ENCODE measurements at places on chromosomes 4 and X.
A peak's percentile ranks its signal among the peaks of the same experiment; 100 is the strongest.

DNA sequence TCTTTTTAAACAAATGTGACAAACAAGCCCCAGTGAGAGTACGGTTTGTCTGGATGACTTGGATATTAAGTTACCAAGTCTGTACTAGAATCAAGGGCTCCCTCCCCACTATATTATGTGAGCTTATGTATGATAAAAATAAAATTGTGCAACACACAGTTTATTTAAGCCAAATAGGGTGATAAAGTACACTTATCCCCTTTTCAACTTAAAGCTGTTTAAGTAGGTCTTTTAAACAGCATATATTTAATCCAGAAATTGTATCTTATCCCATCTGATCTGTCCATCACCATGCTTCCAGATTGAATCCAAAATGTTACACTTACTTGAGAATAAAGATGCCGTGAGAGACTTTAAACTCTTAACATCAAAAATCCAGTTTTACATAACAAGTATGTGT, 2.0 kb upstream of the KLHL34 start:
- no peak for DNase-seq

DNA sequence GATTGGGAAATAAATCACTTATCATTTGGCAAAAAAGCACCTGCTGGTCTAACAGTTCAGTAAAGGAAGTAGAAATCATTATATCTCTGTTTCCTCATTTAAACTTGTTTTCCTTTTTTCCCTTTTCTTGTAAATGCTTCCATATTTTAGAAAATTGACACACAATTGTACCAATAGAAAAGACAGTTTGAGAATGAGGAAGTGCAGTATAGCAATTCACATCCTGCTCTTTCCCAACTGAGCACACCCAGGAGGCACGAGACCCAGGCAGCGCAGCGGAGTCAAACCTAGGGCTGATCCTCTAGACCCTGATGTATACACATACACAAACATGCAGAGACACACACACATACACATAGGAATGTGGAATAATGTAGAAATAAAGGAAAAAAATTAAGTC, 74.8 kb upstream of the PACRGL start:
- DNase-seq, result no peak

DNA sequence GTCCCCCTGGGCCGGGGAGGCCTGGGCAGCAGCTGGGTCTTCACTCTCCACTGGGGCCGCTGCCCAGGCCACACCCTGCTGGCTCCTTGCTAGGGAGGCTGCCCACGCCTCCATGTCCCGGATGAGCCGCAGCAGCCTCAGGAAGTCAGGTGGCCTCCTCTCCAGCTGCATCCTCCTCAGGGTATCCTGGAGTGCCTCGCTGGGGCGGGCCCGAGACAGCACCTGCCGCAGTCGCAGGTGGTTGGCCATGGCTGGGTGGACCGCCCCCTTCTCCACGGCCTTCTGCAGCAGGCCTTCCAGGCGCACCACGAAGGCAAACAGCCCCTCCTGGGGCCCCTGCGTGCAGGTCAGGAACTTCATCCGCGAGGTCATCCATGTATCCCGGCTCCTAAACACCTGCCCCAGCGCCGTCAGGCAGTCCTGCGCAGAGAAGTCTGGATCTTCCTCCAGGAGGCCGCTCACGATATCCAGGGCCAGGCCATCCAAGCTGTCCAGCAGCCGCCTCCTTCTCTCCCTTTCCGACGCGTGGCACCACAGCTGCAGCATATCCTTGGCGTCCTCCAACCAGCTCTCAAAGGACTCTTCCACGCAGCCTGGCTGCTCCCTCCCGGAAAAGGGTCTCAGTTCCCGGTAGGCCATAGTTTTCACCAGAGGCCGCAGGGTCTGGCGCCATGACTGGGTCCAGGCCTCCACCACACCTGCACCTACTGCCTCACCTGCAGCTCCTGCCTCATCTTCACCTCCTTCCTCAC, 2.1 kb downstream of the PNMA6F start:
- peak; percentile 36 for DNase-seq

DNA sequence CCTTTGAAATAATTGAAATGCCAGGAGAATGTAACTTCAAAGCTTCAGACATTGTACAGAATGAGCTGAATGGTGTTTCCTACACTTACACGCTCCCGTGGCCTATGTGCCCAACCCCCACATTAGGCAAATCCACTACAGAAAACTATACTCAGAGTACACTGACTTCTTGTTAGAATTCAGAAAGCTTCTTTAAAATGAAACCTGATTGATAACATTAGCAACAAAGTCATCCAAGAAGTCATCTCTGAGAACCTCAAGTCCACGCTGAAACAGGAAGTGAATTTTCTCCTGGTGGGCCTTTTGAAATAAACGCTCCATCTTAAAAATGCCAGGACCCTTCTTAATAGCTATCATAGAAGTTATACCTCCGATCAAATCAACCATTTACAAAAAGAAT, 136.3 kb downstream of the TSPAN5 start:
- no peak for DNase-seq

DNA sequence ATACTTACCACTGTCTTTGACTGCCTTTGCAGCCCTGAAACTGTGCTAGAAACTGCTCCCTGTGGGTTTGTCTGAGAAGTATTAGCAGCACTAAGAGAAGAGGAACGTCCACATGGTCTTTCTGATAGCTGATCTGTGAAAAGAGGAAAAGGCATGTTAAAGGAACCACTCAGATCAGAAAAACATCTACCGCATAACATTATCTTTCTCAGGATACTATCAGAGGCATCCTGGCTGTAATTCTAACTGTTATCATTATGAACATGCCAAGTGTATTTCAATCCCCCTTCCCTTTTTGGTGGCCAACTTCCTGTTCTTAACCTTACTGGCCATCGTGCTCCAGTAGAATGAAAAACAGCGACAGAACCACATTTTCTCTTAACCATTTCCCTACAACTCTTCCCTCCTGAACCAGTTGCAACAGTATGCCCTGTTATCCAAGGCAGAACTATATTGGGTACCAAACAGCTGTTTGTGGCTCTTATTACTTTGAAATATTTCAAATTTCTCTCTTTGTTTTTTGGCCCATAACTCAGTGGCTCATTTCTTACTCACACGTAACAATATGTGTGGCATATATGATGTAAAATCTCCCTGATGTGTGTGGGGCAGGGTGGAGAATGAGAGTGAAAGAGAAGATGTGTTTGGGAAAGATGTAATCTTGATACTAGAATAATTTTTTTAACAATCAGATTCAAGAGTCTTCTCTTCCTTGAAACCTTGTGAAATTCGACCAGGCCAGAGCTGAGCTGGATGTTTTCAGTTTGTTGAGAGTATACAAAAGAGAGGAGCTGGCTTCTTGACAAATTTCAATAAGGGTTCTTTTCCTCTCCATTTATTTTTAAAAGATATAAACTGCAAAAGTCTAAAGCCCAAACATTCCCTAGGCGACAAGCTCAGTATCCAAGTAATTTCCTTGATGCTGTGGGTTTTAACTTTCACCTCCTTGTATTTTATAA, 35.2 kb downstream of the ARHGEF6 start:
- no peak for DNase-seq

DNA sequence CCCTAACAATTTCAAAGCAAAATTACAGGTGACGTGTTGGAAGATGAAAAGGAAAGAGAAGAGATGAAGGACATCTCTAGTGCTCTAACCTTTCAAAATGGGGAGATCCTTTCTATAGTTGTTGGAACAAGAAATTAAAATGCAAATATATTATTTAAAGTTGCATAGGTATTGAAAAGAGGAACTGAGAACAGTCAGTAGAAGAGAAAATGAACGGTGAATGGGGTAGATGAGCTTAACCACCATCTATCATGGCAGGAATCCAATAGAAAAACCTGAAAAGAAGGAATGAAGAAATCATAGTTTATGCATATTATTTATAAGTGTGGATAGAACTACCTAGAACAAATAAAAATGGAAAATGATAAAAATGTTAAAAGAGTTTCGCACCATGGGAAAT, 42.0 kb downstream of the ANXA5 start:
- DNase-seq, result no peak

- no peak for DNase-seq
These were observed 98.5 kb upstream of the FAM9C start for GRCh38 chrX:13142891-13143290.

- no peak for DNase-seq
These were observed 166.8 kb downstream of the BMPR1B start for GRCh38 chr4:94924566-94924965.

DNA sequence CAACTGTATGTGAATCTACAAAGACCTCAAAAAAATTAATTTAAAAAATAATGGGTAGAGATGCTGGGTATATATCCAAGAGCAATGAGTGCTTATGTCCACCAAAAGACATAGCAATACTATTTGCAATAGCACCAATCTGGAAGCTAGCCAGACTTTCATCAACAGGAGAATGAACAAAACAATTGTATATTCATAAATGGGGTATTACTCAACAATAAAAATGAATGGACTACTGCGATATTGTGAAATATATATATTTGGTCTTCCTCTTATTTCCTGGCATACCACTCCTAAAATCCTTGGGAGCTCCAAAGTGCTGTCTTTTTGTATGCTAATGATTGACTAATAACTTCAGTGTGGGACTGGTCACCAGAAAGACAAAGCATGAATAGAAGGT, 77.5 kb downstream of the MSN start:
- DNase-seq, result no peak

- DNase-seq, result no peak
These were observed 235.8 kb downstream of the RBMX2 start for GRCh38 chrX:130637591-130637990.

DNA sequence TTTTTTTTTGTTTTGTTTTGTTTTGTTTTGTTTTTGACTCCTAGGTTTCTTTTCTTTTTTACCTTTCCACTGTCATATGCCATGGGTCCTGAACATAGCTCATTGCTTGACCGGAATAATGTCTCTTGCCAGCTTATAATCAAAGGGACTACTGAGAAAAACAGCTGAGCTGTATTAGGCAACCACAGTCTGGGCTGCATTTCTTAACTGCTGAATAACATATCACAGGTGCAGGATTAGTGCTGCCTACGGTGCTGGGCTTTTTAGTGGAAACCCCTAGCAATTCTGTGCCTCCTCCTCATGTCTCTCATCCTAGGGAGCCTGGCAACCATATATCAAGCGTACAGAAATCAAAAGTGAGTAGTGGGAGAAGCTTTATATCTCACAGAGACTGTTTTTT, 333.5 kb downstream of the BMPR1B start:
- DNase-seq, result no peak

DNA sequence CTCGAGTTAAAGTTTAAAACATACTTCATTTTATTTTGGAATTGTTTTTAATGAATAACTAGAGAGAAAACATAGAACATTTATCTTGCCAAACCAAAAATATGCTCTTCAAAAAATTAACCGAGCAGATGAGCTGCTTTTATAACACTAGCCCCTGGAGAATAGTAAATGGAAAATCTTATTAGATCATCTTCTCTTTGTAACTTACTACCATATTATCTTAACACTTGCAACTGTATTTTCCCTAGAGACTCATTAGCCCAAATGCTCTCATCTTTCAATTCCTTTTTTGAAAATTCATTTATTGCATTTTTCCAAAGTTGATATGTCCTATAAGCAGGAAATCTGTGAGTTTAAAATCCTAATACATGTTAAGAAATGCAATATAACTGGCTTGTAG, 143.3 kb downstream of the CAMK2D start:
- no peak for DNase-seq

DNA sequence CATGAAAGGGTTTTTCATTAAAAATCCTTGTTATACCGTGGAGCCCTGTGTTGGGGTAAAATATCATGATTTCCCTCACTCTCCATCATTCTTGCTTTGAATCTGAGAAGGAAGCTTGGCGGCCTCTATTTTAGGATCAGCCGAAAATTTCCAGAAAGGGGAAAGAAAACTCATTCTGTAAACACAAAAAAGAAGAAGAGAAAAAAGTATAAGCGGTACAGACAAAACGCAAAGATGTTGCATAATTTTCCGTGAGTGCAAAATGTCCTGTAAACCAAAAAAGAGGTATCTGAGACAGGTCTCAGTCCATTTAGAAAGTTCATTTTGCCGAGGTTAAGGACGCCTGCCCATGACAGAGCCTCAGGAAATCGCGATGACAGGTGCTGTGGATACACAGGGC, 5.3 kb downstream of the CSF2RA start:
- no peak for DNase-seq

DNA sequence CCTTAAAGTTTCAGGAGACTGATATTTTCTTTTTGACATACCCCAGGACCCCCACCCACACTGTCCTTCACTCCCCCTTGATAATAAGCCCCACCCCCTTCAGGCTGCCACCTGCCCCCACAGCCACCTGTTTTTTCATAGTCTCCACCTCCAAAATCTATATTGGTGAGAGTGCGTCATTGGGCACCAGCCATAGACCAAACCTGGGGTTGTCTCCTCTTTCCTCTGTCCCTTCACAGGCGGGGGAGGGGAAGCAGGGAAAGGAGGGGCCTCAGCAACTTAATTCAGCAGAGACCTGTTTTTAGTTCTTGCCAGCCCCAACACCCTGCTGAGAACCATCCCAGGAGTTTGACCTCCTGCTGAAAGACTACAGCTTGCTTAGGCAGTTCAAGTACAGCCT, 1.1 kb downstream of the ARHGAP36 start:
- no peak for DNase-seq

DNA sequence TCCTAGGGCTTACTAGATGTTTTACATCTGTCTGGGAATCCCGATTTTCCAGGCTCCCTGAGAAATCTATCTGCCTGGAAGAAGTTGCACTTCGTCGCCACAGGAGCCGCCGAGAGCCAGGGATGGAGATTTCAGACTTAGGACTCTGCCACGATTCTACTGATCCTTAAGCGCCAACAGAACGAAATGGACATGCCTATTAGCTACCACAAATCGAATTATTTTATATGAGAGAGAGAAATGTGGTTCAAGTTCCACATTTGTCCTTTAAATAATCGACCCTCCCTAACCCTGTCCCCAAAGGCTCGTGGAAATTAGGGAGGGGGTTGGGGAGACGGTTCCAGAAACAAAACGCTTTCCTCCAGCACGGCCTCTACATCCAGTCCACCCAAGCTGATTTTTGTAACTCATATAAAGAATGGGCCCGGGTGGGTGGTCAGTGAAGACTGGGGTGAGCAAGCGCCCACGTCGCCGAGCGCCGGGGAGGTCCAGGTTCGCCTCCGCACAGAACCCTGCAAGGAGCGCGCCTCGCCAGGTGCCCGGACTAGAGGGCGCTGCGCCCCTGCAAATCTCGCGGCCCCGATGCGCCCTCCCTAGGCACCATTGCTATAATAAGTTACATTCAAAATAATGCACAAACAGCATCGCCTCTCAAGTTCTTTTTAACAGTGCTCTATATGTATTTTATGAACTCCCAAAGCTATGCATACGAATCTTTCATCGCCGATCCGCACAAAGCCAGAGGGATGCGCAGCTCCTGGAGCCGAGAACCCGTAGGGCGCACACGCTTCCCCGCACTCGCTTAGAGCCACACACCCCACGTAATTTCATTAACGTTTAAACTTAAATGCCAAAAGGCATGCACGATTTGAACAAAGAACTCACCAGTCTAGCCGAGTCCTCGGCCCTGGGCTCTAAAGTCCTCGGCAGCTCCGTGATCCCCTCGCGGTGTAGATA, 2.1 kb upstream of the FAT1 start:
- peak; percentile 80 for DNase-seq

- DNase-seq, result no peak
These were observed 150.9 kb upstream of the ANK2 start for GRCh38 chr4:112898357-112899141.

- DNase-seq, result no peak
These were observed 85.4 kb upstream of the RAPGEF2 start for GRCh38 chr4:159017323-159018026.
